CD4-positive, alpha-beta T cell treated with Interleukin-21 for 1 hour (primary cell): ENCODE measurements at places on chromosomes 2 and 18.

GRCh38 chr2:25078170-25079049, 36.5 kb downstream of the EFR3B start:
- no peak for DNase-seq

DNA sequence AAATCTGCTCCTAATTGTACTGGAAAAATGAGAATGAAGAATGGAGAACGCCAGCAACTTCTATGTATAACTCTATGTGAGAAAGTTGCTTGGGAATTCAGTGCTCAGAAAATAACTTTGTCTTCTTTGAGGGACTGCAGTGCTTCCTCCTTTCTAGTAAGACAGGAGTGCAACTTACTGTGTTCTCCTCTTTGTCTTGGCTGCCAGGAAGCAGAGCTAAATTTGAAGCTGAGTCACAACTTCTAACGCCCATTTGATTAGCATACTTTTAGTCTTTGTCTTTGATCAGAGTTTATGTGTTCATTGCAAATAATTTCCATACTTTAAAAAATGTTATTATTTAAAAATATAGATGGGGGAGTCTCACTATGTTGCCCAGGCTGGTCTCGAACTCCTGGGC, 6.6 kb downstream of the ARHGAP25 start:
- no peak for DNase-seq

GRCh38 chr18:58639751-58640427, 11.0 kb upstream of the ALPK2 start:
- no peak for DNase-seq

- no peak for DNase-seq
Observed at GRCh38 chr2:135151615-135152014, 99.5 kb downstream of the RAB3GAP1 start.

- DNase-seq = peak; percentile 20
Observed at GRCh38 chr2:230715201-230715600, 2.6 kb downstream of the CAB39 start.

DNA sequence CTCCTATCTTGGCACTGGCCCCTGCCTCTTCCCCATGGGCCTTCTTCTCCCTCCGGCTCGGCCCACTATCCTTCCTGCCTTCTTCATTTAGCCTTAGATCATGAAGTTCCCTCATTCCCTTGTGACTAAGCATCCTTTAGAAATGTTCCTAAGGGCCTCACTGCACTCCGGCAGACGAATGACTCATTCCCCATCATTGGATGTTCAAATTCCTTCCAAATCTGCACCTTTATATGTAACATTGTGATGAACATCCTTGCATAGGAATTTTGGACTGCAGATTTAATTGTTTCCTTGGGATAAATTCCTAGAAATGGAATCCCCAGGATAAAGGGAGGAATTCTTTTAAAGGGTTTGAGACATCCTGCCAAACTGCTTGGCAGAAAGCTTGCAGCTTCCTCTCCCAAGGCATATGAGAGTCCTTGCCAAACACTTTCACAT, 19.0 kb downstream of the CRACDL start:
- no peak for DNase-seq

- no peak for DNase-seq
Observed at GRCh38 chr2:33673937-33674336, 74.8 kb upstream of the FAM98A start.

- DNase-seq = no peak
Observed at GRCh38 chr2:31014516-31014915, 123.7 kb downstream of the GALNT14 start.
